Bronchus fibroblast of lung (primary cell): ENCODE measurements at places on chromosomes 1 and 21. TPM values are rescaled to one million over a fixed set of nuclear protein-coding genes. Genes with fewer than 3 reads are reported as not detected.

The PRAMEF33 gene
- not detected in 2 replicates for total RNA-seq

The KIAA0040 gene
- total RNA-seq, result under 0.01 and 0.15 TPM in 2 replicates

The SPRTN gene
- total RNA-seq, result 9.8 and 12.2 TPM in 2 replicates

The SH2D5 gene
- total RNA-seq, result 5.2 and 5.5 TPM in 2 replicates

The FCRL4 gene
- not detected in 2 replicates for total RNA-seq

The TNFRSF8 gene
- not detected in 2 replicates for total RNA-seq

The ABCG1 gene
- total RNA-seq, result 0.15 and 0.34 TPM in 2 replicates

The IGSF9 gene
- total RNA-seq, result under 0.01 and 0.17 TPM in 2 replicates

The CFAP141 gene
- total RNA-seq, result not detected in 2 replicates

The LYPD8 gene
- not detected in 2 replicates for total RNA-seq

The F13B gene
- total RNA-seq, result not detected in 2 replicates

The RIMKLA gene
- under 0.01 TPM in 1 of 2 replicates, not detected in the other for total RNA-seq

The KRTAP10-7 gene
- total RNA-seq, result not detected in 2 replicates

The BRINP2 gene
- under 0.01 TPM in 1 of 2 replicates, not detected in the other for total RNA-seq

The GJA5 gene
- total RNA-seq, result not detected in 2 replicates

The KLHL17 gene
- total RNA-seq, result 9.8 and 9.9 TPM in 2 replicates

The SPRR2E gene
- not detected in 2 replicates for total RNA-seq

The ESPN gene
- total RNA-seq, result under 0.01 TPM in 1 of 2 replicates, not detected in the other

The LRRC7 gene
- total RNA-seq, result under 0.01 and 0.17 TPM in 2 replicates

The NBPF10 gene
- 0.30 and 0.34 TPM in 2 replicates for total RNA-seq

The SLC26A9 gene
- not detected in 2 replicates for total RNA-seq

The SPRR1A gene
- total RNA-seq, result not detected in 2 replicates

The C8B gene
- not detected in 2 replicates for total RNA-seq

The SIM2 gene
- 2.0 and 2.7 TPM in 2 replicates for total RNA-seq

The AMIGO1 gene
- 0.89 and 1.0 TPM in 2 replicates for total RNA-seq

The OR10Z1 gene
- total RNA-seq, result not detected in 2 replicates

The CR1L gene
- total RNA-seq, result not detected in 2 replicates

The OXCT2 gene
- 1.5 and 1.6 TPM in 2 replicates for total RNA-seq

The TRIM58 gene
- not detected in 2 replicates for total RNA-seq

The HDAC1 gene
- 53.1 and 56.5 TPM in 2 replicates for total RNA-seq

The LCE1C gene
- total RNA-seq, result not detected in 2 replicates

The SV2A gene
- total RNA-seq, result 27.5 and 29.9 TPM in 2 replicates

The TTC34 gene
- total RNA-seq, result 0.15 and 0.17 TPM in 2 replicates

The KCNJ9 gene
- not detected in 2 replicates for total RNA-seq

The PDZK1IP1 gene
- total RNA-seq, result not detected in 2 replicates

The EFNA1 gene
- 0.50 and 0.89 TPM in 2 replicates for total RNA-seq

The KRTAP21-3 gene
- total RNA-seq, result not detected in 2 replicates

The HCRTR1 gene
- not detected in 2 replicates for total RNA-seq

The CNTN2 gene
- not detected in 2 replicates for total RNA-seq

The TIMM17A gene
- 48.5 and 51.6 TPM in 2 replicates for total RNA-seq

The CDCA8 gene
- 45.2 and 47.4 TPM in 2 replicates for total RNA-seq

The AMPD1 gene
- not detected in 2 replicates for total RNA-seq

The PHGDH gene
- 368 and 382 TPM in 2 replicates for total RNA-seq
